MG63 (cell line): ENCODE measurements at places on chromosomes 13 and 19. TPM values are rescaled to one million over a fixed set of nuclear protein-coding genes. Genes with fewer than 3 reads are reported as not detected.

SH2D3A gene
- total RNA-seq: not detected in 2 replicates

PRKCG gene
- total RNA-seq: not detected in 2 replicates

DNA sequence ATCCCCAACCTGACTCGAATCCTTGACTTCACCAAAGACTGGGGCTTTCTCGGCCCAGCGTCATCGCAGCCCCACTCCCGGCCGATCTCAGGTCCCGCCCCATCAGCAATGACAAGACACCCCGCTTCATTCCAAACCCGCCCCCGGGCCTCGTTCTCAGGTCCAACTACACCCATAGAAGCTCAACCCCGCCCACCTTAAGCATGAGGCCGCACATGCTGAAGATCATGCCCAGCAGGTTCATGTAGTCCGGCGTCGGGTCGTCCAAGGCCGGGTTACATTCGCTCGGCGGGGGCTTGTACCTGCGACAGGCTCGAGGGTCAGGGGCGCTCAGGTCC, 2.3 kb downstream of the WDR83 start:
- DNase-seq: peak; percentile 78

KRTDAP gene
- total RNA-seq: not detected in 2 replicates

DNA sequence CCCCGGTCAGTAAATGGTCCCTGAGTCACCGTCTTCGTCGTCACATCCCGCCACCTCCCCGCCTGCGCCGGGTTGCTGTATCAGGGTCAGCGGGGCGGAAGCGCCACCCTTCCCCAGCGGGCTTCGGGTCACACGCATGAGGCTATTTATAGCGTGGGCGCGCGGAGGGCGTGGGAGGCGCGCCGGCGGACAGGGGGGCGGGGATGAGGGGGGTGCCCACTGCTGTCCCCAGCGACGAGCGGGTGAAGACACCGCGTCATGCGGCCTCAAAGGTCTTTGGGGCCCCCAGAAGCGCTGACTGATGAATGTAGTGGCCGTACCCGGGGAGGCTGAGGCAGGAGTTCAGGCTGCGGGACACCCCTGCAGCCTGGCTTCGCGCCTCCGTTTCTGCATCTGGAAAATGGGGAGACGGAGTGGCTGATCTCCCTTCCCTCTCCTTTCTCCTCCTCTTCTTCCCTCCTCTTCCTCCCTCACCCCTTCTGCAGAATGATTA, 7.9 kb downstream of the UNC13A start:
- peak; percentile 63 for DNase-seq

GRCh38 chr19:13610039-13610691, 103.9 kb upstream of the CACNA1A start:
- DNase-seq: no peak

DNA sequence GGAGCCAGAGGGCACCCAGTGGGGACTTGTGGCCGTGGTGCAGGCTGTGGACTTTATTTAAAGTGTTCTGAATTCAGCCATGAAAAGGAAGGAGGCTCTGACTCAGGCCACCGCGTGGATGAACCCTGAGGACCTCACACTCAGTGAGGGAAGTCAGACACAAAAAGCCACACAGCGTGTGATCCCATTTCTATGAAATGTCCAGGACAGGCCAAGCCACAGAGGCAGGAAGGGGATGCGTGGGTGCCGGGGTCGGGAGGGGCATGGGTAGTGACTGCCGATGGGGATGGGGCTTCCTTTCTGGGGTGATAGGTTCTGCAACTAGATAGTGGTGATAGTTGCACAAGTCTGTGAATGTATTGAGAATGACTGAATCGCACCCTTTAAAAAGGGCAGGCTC, 8.7 kb upstream of the ZBTB7A start:
- no peak for DNase-seq

DNA sequence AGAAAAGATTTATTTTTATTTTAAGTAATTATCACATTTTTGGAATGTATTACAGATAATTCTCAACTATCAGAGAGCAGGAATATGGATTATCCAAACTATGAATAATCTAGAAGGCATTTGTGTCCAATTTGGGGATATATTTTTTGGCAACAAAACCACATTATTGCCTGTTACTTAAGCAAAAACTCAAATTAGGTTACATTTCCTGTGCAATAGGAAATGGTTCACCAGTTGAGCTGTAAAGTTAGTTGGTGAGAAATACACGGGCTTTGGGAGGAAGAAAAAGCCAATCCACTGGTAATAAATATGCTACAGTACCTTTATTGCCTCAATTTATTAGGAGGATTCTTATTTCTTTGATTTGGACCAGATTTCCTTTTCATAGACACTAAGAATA, 1075.2 kb downstream of the PCDH9 start:
- DNase-seq: no peak

PSG3 gene
- total RNA-seq: not detected in 2 replicates

MAST3 gene
- 0.20 and 0.95 TPM in 2 replicates for total RNA-seq

DNA sequence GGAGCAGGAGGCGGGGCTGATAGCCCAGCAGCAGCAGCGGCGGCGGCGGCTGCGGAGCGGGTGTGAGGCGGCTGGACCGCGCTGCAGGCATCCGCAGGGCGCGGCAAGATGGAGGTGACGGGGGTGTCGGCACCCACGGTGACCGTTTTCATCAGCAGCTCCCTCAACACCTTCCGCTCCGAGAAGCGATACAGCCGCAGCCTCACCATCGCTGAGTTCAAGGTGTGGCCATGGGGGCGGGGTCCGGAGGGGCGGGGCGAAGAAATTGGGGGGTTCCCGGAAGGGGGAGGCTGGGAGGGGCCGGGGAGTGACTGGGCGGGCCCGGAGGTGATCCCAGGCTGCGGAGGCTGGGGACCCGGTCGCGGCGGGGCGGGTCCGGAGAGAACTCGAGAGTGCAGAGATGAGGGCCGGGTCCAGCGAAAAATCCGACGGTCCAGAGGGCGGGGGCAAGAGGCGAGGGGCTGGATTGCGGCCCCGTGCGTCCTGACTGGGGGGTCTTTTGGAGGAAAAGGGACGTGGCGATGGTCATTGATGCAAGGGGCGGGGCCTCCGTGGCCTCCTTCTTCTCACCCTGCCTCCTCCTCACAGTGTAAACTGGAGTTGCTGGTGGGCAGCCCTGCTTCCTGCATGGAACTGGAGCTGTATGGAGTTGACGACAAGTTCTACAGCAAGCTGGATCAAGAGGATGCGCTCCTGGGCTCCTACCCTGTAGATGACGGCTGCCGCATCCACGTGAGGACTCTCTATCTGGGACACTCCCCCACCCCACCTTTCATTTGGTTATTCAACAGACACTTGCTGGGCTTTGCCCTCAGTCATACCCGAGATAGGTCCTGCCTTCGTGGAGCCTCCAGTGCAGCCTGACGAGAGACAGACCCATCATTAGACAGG, at the start of gene TBCB:
Gene TBCB (plus strand): TSS at position 16 of the 891 bp plus-strand sequence. CDS start 93 bp downstream, at position 109.
- no peak for DNase-seq

DNA sequence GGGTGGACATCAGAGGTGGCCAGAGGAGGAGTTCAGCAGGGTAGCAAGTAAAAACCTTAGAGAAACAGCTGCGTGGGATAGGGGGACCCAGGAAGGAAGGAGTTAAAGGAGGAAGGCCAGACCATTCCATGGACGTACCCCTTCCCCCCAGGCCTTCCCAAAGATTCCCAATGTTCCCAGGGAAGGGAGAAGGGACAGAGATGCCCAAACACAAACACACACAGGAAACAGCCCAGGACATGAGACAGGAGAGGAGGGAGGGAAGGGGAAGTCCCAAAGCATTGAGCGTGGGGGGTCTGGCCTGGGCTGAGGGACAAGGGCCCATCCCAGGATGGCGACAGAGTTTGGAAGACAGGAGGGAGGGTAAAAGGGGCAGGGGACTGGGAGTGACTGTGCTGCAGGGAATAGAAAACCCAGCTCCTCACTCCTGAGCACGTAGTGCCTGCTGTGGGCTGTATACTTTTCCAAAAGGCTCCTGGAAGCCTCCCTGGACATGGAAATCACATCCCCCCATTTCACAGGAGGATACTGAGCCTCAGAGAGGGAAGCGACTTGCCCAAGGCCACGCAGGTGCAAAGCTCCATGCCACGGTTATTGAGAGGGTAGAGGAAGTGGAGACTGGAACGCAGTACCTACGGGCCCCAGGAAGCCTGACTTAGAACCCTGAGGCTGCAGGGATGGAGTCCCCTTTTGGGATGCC, 1.1 kb downstream of the SYDE1 start:
- no peak for DNase-seq

GRCh38 chr13:106110241-106110855, 425.1 kb downstream of the EFNB2 start:
- peak; percentile 35 for DNase-seq

DNA sequence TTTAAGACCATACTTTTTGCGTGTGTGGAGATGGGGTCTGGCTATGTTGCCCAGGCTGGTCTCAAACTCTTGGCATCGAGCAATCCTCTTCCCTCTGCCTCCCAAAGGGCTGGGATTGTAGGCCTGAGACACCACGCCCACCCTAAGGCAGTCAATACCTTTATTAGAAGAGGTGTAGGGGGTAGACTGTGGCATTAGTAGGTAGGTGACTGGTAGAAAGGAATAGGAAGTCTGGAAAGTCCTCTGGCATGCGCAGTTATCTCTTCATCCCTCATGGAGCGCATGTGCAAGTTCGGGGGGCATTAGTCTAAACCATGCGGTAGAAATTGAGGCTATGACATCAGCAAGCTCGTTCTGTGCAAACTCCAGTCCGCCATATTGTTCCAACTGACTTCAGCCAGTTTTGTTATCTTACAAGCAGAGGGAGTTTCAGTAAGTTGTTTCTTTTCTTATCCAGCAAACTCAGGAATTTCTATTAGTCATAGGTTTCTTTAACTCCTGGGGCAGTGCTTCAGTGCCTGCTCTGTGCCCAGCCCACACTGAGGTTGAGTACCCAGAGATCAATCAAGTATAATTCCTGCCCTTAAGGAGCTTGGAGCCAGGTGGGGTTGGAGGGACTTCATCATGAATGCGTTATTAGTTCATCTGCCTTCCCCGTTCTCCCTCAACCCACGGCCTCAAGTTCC, 7.3 kb upstream of the RANBP3 start:
- DNase-seq: peak; percentile 30

KASH5 gene
- total RNA-seq: not detected in 2 replicates

- DNase-seq: no peak
Measured at GRCh38 chr19:40163541-40164129, 27.6 kb upstream of the MAP3K10 start.

RCBTB1 gene
- total RNA-seq: 3.6 and 4.3 TPM in 2 replicates

GRCh38 chr13:53013113-53013512, 15.5 kb upstream of the OLFM4 start:
- no peak for DNase-seq

GRCh38 chr13:20525144-20525600, 485 bp downstream of the CRYL1 start:
- peak; percentile 29 for DNase-seq

TSHZ3 gene
- total RNA-seq: 2.2 and 2.6 TPM in 2 replicates

DNA sequence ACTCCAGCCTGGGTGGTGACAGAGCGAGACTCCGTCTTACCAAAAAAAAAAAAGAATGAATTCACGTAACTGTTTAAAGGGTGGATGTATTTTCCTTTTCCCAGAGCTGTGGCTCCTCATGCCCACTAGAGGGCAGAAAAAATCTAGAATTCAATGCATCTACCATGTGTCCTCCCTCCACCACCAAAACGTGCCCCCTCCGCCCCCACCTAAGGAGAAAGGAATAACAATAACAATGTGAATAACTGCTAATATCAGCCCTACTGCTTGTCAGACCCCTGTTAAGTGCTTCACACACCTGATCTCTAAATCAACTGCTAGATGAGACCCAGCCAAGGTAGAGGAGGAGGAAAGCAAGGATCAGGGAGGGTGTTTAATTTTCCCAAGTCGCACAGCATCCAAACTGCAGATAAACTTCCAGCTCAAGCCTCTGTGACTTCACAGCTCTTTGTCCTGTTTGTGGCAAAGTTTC, 20.2 kb upstream of the PNMA8B start:
- DNase-seq: peak; percentile 33

GRCh38 chr19:5046339-5047039, 77.6 kb downstream of the KDM4B start:
- DNase-seq: no peak

PIP5K1C gene
- 2.8 and 5.6 TPM in 2 replicates for total RNA-seq

DNA sequence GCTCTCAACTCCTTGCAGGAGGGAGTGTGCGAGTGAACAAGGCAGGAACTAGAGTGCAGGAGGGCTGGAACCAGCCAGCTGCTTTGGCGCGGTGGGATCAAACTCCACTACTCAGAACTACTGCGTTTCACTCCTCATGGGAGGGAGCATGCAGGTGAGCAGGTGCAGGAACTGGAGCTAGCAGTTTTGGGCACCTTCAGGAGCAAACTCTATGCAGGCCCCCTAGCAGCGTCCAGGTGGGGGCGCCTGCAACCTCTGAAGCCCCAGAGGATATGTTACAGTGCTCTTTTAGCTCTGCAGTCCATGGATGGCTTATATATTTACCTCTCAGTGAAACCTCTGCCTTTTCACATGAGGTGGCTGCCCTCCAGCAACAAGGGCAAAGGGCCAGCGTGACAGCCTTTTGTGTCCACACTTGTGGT, 1303.4 kb downstream of the PCDH9 start:
- no peak for DNase-seq

DNA sequence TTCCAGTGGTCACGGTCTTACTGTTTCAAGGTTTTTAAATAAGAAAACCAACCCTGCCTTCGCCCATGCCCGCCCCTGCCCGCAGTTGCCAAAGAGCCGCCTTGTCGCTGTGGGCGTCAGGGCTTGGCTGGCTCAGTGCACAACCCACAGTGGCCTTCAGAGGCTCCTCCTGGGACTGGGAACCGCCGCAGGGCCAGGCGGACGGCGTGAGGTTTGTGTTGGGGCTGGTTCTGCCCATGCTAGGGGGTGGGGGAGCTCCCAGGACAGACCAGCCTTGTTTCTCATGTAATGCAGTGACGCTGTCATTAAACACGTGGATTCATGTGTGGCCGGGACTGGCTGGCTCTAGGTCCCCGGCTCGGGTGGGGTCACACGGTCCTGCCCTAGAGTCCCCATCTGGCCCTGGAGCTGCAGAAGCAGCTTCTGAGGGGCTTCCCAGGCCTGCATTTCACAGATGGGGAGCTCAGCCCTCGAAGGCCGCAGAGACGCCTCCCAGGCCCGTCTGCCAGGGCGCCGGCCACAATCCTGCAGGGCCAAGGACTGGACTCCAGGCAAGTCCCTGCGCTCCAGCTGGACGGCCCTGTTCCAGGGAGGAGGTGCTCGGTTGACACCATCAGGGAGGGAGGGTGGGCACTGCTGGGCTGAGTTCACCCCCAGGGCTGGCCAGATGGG, 2.4 kb upstream of the TEKTIP1 start:
- DNase-seq: no peak

GRCh38 chr13:110471156-110471832, 90.2 kb downstream of the RAB20 start:
- no peak for DNase-seq

- no peak for DNase-seq
Measured at GRCh38 chr19:28436320-28436719, 776.6 kb downstream of the UQCRFS1 start.
